Daoy (cell line): ENCODE measurements at places on chromosomes 4 and X. TPM values are rescaled to one million over a fixed set of nuclear protein-coding genes. Genes with fewer than 3 reads are reported as not detected.

DNA sequence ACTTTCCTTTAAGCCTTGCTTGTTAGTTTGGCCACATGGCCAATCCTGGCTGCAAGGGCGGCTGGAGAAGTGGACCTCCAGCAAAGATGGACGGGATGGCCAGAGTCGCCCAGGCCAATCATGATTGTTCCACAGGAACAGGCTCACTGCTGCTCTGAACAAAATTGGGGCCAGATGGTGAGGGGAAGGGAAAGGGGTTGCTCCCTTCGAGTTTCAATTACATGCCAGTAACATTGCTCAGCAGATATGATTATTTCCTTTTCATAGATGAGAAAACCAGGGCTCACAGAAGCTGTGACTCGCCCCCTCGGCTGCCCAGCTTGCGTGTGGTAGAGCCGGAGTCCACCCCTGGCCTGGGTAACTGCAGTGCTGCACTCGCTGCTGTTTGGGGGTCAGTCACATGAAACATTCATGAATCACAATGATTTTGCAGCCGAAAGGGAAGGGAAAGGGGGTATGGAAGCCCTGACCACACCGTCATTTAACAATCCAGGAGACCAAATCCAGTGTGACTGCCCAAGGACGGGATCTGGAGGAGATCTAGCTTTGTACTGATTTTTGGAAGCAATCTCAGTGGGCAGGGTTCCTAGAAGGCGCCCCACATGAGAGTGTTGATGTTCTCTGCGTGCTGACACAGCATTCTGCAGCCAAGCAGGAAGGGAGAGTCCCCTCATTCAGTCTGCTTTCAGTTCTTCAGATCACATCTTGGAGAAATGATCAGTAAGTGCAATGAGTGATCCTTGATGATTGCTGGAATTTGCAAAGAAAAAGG, 77.3 kb upstream of the MSX1 start:
- DNase-seq = peak; percentile 52

The GABRG1 gene
- not detected in 2 replicates for total RNA-seq

DNA sequence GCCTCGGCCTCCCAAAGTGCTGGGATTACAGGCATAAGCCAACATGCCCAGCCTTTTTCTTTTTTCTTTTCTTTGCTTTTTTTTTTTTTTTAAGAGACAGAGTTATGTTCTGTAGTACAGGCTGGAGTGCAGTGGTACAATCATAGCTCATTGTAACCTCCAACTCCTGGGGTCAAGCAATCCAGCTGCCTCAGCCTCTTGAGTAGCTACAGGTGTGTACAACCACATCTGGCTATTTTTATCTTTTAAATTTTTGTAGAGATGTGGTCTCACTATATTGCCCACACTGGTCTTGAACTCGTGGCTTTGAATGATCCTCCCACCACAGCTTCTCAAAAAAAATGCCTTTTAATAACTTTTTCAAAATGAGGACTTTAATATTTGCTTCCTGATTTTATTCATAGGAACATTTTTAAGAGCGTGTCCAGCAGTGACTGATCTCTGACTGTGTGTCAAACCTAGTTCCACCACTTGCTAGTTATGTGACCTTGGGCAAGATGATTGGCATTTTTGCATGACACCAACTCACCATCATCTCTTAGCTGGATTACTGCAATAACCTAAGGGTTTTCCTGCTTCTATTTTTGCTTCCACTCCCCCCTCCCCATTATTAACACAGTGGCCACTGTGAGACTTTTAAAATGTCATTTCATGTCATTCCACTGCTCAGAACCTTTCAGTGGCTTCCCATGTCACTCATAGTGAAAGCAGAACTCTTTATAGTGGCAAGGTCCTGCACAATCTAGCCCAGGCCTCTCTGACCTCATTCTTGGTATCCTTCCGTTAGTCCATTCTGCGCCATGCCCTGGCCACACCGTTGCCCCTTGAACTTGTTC, 4.5 kb upstream of the TNIP3 start:
- no peak for DNase-seq

The CLCN4 gene
- total RNA-seq = 4.2 and 8.8 TPM in 2 replicates

The MAGEB10 gene
- total RNA-seq = 1.5 and 1.8 TPM in 2 replicates

The CXCL1 gene
- total RNA-seq = 16.7 and 21.4 TPM in 2 replicates

DNA sequence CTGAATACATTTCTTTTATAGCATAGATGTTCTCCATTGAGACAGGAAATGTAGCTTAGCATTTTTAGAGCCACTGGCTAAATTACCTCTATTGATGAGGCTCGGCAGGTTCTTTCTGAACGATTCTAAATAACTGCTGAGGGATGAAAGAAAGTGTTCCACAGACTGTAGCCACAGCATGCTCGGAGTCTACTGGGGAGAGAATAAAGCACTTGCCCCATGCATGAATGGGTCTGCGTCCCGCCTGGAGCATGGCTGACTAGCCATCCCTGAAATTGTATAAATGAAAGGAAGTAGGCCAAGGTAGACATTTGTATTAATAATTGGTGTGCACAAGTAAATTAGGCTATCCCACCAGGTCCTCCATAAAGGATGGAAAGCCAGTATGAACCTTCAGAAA, 269.8 kb downstream of the COL25A1 start:
- DNase-seq = no peak

DNA sequence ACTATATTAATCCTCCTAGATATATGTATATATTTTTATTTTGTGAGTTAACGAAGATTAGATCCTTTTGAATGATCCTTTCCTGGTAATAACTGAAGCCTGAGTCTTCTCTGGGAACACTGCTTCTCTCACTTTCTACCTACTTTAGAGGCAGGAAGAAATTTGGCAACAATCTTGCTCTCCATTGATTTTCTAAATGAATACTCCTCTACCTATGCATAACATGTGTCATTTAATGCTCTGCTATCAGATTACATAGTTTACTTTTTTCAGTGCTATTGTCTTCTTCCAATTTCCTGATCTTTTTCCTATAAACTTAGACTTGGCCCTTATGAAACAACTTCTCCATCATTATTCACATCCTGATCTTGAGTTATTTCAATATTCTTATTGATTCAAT, 60.4 kb upstream of the PDHA2 start:
- DNase-seq = no peak

The NKX3-2 gene
- total RNA-seq = 0.06 TPM in 1 of 2 replicates, not detected in the other

- no peak for DNase-seq
These were observed 32.7 kb downstream of the TMEM47 start for GRCh38 chrX:34624416-34624815.

DNA sequence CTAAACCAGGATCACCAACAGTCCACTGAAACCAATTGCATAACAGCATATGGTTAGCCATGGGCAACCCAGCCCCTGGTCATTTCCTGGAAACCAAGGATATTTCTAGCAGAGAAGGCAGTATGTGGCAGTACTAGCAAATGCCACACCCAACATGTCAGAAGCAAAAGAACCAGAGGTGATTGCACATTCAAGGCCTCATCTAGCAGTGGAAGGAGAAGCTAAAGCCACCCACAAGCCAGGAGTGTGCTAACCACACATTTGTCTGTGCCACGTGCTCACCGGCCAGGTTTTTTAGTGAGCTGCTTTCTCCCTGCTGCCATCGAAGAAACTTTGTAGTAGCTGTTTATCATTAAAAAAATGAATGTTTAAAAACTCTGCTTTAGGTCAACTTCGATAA, 42.0 kb downstream of the TEC start:
- no peak for DNase-seq

DNA sequence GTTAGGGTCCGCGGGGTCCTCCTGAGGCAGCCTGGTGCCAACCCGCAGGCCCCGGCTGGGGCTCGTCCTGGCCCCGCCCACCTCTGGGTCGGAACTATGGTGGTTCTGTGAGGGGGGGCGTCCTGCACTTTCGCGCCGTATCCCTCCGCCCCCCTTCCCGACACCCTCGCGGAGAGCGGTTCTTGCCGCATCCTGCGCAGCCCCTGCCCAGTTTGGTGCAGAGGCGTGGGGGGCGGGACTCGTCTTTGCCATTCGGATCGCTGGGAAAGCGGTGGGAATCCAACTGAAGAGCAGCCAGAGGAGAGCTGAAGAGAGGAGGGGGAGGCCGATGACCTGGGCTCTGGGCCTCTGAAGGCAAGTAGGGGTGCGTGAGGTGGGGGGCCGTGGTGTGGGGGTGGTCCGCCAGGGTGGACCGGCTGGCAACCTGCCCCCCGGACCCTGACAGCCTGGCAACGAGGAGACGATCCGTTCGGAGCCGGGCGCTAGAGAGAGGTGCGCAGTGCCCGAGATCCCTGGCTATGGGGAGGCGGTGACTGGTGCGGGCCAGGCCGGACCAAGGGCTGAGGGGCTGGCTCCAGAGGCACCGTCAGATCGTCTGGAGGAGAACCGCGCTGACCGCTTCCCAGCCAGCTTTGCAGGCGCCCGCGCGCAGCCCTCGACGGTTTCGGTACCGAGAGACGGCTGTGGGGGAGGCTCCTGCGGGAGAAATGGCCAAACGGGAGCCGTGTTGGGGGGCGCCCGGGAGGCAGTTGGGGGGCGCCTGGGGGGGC, at the start of gene GPRASP1:
Gene GPRASP1 (plus strand): TSS at position 242 of the 770 bp plus-strand sequence. CDS start 2,431 bp downstream, outside the sequence.
- DNase-seq = peak; percentile 28

The TEC gene
- 0.23 and 0.24 TPM in 2 replicates for total RNA-seq

DNA sequence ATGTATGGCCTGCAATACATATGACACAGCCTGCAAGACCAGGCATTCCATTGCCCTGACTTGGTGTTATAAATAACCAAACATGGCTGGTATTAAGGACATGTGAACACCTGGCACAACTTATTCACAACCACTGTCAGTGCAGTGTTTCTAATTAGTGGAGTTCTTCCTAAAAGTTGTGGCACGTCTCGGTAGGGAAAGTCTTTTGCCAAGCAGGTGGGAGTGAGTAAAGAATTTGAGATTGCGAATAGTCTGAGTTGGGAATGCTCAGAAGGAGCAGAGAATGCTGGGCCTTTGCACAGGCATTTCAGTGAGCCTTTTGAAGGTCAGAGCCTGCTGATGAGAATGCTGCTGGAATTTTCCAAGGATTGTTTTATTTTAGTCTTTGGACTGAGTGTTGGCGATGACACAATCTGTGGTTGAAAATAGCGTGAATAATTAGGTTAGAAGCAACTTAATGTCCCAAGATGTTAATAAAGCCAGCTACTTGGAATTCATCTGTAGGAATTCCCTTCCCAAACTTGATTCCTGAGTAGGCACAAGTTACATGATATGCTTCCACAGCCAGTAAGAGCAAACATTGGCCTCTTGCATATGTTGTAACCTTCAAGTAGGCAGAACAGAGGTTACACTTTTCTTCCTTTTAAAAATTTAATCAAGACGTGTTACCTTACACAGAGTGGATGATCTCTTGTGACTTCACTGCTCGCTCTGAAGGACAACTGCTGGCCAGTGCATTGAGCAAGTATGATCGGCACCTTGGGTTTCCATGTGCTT, 83.6 kb upstream of the PGRMC2 start:
- DNase-seq = no peak

The PNMA6F gene
- total RNA-seq = not detected in 2 replicates

The IL13RA2 gene
- 70.3 and 79.4 TPM in 2 replicates for total RNA-seq

DNA sequence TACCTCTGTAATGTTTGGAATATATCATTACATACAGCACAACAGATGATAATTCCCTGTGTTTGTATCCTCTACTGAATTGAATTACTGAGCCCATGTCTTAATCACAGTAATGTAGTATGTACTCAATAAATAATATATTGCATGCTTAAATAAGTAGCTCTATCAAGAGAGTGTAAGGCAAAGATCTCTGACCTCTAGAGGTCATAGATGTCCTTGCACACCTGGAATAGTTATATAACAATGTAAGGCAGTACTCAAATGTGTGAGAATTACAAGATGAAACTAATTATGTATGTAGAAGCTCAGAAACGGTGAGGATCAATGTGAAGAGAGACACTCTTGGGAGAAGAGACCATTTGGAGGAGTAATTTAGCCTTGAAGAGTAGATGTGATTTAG, 14.3 kb upstream of the GCNA start:
- DNase-seq = no peak

DNA sequence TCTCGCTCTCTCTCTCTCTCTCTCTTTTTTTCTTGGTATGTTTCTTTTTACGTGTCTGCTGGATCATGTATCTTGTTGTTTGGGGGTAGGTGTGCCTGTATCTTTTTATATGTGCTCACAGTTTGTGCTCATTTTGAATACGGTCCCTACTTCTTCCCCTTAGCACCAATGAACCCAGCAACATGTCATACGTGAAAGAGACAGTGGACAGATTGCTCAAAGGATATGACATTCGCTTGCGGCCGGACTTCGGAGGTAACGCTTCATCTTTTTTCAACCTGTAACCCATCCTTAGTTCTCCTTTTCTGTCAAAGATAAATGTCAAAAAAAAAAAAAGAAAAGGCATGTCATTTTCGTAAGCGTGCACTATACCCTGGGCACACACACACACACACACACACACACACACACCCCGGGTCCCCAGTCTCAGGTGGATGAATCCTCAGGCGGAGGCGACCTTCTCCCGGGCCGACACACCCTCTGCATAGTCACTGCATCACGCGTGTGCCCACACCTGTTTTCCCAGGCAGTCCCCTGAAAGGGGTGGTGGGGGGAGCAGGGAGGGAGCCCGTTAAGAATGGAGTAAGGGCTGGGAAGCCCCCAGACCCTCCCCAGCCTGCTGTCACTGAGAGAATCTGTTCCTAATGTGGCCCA, 511 bp downstream of the GABRB1 start:
- DNase-seq = peak; percentile 5

The DNAAF6 gene
- not detected in 2 replicates for total RNA-seq

- DNase-seq = peak; percentile 11
These were observed 17.4 kb downstream of the CCNG2 start for GRCh38 chr4:77174426-77174825.

The GAGE1 gene
- total RNA-seq = 57.2 and 91.5 TPM in 2 replicates

- DNase-seq = peak; percentile 81
These were observed at the start of gene SOD3 for GRCh38 chr4:24794916-24795665. Gene SOD3 (plus strand): TSS chr4:24795573. CDS start chr4:24799522, 3,949 bp downstream.

The IGSF1 gene
- 1.4 and 1.6 TPM in 2 replicates for total RNA-seq

DNA sequence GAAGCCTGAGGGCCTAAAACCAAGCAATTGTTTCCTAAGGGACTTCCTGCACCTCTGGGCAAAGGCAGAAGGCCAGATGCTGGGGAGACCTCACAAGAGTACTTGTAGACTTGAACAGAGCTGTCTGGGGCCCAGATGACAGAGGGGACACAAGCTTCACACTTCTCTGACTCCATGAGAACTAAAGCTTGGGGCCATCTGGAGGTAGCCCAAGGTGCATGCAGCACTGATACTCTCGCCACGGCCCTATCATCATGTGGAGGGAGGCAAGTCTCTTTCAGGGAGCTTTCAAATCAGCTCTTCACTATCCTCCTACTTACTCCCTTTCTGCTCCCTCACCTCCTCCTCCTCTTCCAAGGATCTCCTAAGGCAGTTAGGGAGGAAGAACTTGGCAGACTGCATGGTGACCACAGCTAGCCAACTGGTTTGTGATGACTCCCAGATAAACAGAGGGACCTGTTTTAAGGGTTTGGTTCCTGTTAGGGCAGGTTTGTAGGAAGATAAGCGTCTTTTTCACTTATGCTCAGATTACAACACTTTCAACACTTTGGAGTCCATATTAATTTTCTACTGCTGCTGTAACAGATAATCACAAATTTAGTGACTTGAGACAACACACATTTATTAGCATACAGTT, 23.8 kb downstream of the MSL3 start:
- no peak for DNase-seq

The DCLK2 gene
- total RNA-seq = 9.7 and 13.5 TPM in 2 replicates

The CFI gene
- 1.7 and 3.6 TPM in 2 replicates for total RNA-seq

The TRIML1 gene
- total RNA-seq = not detected in 2 replicates
